ENCODE measurements at places on chromosomes 4 and X. TPM values are rescaled to one million over a fixed set of nuclear protein-coding genes. Genes with fewer than 3 reads are reported as not detected.

TMSB15B gene
- 20.9 TPM for total RNA-seq

XG gene
- 1.2 TPM for total RNA-seq

BGN gene
- 0.98 TPM for total RNA-seq

UGT2B10 gene
- not detected for total RNA-seq

IL13RA2 gene
- not detected for total RNA-seq

STOX2 gene
- total RNA-seq, result 23.8 TPM

- DNase-seq, result no peak
These were observed 565.6 kb upstream of the EPHA5 start for GRCh38 chr4:66235876-66236275.

- DNase-seq, result no peak
These were observed 5.4 kb upstream of the GTPBP6 start for GRCh38 chrX:323721-324628.

DNA sequence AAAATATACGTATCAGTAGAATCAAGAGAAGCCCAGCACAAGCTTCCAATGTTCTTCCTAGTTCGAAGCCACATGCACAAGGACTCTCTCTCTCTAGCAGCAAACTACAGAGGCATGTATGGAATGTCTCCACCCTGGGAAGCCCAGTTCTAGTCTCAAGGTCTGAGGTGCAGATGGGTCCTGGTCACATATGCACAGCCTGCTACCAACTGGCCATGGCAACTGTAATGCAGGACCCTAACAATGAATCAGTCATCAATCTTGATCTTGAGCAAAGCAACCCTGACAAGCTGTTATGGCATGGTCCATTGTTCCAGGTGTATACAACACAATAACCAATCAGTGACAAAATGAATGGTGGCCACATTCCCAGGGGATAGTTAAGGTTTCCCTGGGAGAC lies 55.8 kb downstream of the MBNL3 start:
- no peak for DNase-seq

DNA sequence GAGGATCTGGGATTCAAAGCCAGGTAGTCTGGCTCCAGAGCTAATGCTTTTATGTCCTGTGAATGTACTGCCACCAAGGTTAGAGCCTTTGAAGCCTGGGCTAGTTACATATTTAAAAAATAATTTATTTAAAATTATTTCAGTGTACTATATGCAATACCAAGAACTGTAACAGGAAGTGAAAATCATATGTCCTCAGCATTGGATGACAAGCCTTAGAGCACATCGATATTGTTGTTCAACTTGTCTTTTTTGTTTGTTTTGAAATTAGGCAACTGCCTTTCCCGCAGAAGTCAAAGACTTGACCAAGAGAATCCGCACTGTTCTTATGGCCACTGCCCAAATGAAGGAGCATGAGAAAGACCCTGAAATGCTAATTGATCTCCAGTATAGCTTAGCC lies 73.1 kb upstream of the IL13RA1 start:
- no peak for DNase-seq

DNA sequence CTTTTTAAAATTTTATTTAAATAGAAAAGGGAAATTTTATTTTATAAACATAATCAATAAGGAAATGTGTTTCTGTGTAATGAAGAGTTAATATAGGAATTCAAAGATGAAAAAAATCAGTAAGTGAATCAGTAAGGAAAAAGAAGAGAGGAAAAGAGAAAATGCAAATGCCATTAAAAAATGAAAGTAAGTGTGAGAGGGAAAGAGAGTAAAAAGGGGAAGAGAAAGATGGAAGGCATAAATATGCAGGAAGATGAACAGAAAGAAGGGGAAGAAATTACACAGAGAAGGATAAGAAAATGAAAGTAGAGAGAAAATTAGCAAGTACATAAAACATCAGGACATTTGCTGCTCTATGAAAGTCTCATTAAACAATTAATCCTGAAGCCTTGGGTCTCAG lies 349.9 kb downstream of the FSTL5 start:
- no peak for DNase-seq

DNA sequence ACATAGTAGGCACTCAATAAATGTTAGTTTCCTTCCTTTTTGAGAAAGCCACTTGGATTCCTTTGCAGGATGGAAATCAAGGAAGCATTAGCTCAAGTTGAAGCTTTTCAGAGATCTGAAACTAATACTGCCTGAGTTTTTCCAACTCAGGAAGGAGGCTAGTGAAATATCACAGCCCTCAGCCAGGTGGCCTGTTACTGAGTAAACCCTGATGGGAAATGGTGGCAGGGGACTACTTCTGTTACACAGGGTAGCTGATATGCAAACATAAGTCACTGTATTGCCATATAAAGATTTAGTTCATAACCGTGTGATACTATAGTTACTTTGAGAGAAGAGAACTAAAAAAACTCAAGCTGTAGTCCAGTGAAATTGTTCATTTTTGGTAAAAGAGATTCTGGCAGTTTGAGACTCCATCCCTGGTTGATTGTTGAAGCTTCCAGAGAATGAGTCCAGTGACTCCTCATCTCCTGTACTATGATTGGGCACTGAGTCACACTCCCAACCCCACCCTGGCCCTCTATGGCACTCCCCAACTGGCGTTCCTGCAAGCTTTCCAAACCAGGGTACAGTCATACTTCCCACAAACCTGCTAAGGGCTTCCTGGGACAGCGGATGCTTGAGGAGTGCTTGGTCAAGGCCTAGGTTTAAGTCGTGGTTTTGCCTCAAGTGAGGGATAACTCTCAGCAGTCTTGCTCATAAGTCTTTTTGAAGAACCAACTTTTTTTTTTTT lies 81.8 kb downstream of the MID1IP1 start:
- no peak for DNase-seq

DNA sequence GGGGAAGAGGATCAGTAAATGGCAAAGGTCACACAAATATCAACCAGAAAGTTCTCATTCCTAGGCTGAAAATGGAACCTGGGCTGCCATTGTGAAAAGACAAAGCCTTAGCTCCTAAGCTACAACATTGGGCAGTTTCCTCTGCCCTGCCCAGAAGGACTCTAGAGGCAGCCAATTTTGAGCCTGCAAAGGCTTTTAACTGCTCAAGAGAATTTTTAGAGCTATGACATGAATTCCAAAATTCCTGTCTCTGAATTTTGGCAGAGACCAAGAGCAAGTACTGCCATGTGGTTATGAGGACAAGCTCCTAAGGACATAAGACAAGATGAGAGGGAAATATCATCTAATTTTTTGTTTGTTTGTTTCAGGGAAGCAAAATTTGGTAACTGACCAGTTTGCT lies 29.6 kb upstream of the IGFBP7 start:
- DNase-seq, result no peak

DNA sequence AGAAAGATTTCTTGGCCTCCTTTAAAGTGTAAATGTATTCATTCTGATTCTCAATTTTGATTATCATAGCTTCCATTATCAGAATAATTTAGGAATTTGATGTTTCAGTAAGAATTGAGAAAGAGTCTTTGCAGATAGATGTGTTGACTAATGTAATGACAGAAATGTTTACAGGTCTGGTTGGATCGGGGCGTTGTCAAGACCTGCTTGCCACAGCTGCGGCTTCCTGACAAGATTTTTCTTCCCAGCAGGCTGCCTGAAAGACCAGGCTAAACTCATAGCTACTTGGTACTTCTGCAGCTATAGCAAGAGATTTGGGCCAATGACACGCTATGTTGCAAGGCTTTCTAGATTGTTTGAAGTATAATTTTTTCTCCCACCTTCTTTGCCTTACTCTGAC lies 91.5 kb upstream of the ANKRD50 start:
- DNase-seq, result no peak

DNA sequence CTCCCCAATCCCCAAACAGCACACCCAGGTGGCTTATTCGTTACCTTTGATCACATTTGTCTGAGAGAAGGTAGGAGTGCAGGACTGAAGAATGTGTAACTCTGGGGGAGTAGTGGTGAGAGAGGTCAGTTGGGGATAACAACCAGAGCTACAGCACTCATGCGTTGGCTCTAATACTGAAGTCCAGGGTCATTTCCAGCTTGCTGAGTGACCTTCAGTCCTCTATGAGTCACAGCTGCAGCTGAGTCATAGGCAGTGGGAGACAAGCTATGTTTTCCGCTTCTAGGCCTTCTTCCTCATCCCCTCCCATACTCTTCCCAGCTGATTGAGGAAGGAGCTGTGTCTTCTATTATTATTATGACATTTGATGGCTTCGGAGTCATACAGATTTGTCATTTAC lies 31.6 kb upstream of the CT47C1 start:
- DNase-seq, result no peak

GRCh38 chr4:137572647-137573046 lies 40.4 kb upstream of the PCDH18 start:
- no peak for DNase-seq

- DNase-seq, result no peak
These were observed 10.0 kb downstream of the SH3KBP1 start for GRCh38 chrX:19877431-19877830.

GRCh38 chr4:61049018-61049417 lies 151.1 kb upstream of the ADGRL3 start:
- no peak for DNase-seq

- DNase-seq, result no peak
These were observed 512.5 kb upstream of the HTR2C start for GRCh38 chrX:114071412-114071811.

DNA sequence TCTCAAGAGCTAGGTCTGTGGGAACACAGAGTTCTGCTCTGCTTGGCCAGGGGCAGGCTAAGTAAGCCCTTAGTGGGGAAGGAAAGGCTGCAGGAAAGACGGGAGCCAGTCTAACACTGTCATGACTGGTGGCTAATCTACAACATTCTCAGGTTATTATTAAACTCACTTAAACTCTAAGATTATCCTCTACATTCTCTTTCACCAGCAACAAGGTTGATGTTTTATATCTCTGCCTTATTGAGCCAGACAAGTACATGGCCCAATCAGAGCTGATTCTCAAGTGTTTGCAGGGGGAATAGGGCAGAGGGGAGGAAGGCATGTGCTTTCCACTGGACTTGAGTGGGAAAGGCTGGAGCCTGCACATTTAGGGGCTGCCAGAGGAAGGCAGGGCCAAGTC lies 50.9 kb upstream of the FAM241A start:
- DNase-seq, result no peak

DNA sequence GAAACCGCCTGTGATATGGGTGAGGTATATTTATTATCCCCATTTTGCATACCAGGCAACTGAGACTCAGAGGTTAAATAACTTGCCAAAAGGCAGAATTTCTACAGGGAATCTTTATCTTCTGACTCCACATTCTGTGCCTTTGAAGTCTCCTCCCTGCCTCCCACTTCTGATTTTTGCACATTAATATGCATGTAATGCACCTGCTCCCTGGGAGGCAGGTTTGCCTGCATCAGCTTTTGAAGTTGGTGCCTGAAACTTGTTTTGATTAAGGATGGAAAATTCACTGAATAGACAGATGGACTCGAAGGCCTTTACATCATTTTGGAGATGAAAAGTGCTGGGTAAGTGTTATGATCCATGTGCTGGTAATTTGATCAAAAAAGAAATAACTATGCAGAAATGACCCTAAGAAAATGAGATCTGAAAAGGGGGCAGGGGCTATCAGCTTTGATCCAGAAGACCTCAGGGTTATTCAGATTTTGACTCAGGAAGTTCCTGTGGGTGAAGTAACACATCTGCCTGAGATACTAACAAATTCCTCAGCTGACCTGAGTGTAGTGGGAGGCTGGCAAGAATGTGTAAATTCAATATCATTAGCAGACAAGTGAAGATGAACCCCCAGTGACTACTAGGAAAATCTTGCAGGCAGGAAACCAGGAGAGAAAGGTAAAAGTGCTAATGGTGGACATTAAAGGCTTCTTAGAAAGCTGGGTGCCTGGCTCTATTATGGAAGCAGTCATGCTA lies 167.5 kb upstream of the BOD1L1 start:
- no peak for DNase-seq

DNA sequence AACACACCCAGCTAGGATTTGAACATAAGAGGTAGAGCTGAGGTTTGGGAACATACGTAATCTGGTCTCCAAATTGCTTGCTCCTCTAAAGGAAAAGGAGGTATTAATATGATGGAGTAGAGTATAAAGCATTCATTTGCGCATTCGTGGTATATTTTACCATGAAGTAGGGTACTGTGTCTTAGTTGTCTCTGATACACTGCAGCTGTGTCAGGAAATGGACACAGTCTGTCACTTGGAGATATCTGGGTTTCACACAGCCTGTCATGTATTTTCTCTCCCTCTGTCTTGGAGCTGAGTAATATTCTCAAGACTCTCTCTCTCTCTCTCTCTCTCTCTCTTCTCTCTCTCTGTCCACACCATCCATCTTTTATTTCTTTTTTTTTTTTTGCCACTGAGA lies 274.8 kb upstream of the UGT8 start:
- DNase-seq, result no peak

Measured in progenitor cell of endocrine pancreas (in vitro differentiated cells).